ENCODE measurements at places on chromosomes 12 and 14.

DNA sequence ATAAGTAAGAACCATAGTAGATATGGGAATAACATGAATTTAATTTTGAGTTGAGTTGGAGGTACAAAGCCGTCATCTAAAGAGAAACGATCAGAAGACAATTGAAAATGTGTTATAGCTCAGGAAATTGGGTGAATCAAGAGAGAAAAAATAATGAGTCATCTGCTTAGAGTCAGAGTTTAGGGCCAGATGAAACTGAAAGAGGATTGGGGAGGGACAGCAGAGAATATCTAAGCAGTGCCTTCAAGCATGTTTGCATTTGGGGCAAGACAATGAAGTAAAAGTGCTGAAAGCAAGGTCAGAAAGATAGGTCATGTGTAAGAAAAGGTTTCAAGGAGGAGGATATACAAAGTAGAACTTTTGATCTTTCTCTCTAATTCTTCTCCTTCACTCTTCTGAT lies 49.4 kb downstream of the SLC15A5 start:
- DNase-seq = peak; percentile 10

DNA sequence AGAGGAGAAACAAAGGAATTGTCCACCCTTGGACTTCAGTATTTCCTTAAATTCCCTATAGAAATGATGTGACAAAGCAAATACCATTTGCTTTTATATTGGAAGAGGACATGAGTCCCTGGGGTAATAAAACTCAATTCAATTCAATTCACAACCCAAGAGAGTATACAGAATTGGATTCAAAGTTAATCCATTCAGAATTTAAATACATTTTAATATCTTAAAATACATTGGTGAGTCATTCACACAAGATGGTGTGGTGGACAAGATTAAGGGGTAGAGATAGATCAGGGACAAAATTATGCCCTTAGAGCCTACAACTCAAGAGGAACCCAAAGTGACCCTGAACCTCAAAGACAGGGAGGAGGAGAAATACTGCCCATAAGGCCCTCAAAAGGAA lies 495.0 kb upstream of the TMPO start:
- no peak for DNase-seq

- no peak for DNase-seq
Observed at GRCh38 chr12:128872303-128872702, 19.0 kb downstream of the GLT1D1 start.

GRCh38 chr14:30242744-30243143 lies 315.1 kb upstream of the PRKD1 start:
- no peak for DNase-seq

GRCh38 chr12:63302269-63302940 lies 151.4 kb upstream of the AVPR1A start:
- DNase-seq = no peak

DNA sequence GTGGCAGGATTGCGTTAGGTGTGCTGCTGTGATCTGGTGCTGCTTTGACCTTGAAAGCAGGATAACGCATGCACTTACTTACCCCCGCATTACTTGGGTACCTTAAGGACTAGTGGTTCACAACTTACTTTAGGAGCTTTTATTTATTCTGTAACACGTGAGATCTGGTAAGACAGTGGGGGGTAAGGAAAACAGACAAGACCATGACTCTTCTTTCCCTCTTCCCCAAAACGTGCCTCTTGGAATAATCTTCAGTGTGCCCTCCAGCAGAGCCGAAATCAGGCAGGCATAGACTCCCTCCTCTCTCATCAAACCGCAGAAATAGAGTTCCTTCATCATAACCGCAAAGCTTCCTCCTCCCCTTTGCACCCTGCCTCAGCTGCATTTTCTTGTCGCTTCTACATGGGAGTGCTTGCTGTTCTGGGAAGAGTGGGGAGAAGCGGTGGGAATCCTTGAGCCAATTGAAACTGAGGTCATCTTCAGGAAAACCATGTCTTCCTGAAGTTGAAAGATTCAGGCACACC lies 43.4 kb downstream of the RAD52 start:
- no peak for DNase-seq

GRCh38 chr12:53561590-53561953 lies 54.3 kb upstream of the NPFF start:
- DNase-seq = no peak

- peak; percentile 88 for DNase-seq
Observed at GRCh38 chr12:188910-189621, 24.9 kb downstream of the SLC6A12 start.

GRCh38 chr12:131002216-131002631 lies 48.5 kb downstream of the ADGRD1 start:
- peak; percentile 91 for DNase-seq

- DNase-seq = no peak
Observed at GRCh38 chr12:68270358-68270757, 17.0 kb upstream of the IL22 start.

- no peak for DNase-seq
Observed at GRCh38 chr12:85280165-85280983, at the start of gene ALX1. Gene ALX1, plus strand, starts transcription at chr12:85280220. Its CDS starts 42 bp downstream, at chr12:85280262.

DNA sequence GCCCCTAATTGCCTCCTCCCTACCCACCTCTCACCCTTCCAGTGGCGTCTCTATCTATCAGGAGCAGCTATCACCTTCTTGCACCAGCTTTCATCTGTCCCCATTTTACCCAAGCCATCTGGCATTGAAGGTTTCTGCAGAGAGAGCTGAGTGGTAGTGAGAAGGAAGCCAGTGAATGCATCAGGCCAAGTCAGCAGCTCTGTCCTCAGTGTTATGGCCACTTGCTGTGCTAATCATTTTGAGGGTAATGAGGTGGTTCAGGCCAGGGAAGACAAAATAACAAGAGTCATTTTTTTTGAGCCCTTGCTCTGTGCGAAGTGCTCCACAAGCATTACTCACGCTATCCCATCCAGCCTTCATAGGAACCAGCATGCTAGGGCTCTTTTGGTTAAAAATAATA lies 164.7 kb downstream of the SUDS3 start:
- DNase-seq = no peak

DNA sequence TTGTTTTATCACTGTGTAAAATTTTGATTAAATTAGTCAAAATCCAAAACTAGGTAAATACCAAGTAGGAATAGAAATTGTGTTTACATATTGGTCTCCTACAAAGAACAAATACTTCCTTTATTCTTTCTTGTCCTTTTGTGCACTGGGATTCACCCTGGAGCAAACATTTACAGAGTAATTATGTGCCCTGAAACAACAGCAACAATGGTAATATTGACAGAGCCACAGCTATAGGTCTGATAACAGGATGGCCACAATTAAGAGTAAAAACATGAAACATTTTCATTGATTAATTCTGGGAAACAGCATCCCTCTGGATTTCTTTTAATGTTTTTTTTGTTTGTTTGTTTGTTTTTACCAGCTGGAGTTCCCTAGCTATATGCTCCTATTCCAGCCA lies 61.2 kb downstream of the SLC38A6 start:
- no peak for DNase-seq

GRCh38 chr12:55847033-55847432 lies 4.3 kb upstream of the MMP19 start:
- DNase-seq = no peak

- no peak for DNase-seq
Observed at GRCh38 chr12:125634813-125635212, 569.6 kb downstream of the AACS start.

DNA sequence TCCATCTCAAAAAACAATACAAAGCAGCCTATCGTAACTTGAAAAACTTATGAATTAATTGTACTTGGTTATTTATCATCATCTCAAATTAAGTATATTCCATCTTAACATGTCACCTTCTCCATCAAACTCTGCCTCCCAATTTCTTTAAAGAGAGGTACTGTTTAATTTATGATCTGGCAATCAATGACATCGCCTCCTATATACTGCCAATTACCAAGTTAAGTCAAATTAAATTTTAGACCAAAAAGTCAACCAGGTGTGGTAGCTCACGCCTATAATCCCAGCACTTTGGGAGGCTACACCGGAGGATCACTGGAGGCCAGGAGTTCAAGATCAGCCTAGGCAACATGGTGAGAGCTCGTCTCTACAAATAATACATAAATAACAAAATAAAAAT lies 37.7 kb downstream of the HECTD1 start:
- no peak for DNase-seq

DNA sequence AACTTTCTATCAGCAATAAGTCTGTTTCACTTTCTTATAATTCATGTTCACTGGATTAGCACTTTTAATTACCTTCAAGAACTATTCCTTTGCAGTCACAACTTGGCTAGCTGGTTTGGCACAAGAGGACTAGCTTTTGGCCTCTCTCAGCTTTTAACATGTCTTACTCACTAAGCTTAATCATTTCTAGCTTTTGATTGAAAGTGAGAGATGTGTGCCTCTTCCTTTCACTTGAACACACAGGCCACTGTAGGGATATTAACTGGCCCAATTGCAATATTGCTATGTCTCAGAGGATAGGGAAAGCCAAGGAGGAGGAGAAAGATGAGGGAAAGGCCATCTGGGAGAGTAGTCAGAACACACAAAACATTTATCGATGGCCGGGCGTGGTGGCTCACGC lies 92.7 kb downstream of the PRICKLE1 start:
- DNase-seq = no peak

GRCh38 chr12:4293966-4294505 lies 20.5 kb downstream of the CCND2 start:
- no peak for DNase-seq

DNA sequence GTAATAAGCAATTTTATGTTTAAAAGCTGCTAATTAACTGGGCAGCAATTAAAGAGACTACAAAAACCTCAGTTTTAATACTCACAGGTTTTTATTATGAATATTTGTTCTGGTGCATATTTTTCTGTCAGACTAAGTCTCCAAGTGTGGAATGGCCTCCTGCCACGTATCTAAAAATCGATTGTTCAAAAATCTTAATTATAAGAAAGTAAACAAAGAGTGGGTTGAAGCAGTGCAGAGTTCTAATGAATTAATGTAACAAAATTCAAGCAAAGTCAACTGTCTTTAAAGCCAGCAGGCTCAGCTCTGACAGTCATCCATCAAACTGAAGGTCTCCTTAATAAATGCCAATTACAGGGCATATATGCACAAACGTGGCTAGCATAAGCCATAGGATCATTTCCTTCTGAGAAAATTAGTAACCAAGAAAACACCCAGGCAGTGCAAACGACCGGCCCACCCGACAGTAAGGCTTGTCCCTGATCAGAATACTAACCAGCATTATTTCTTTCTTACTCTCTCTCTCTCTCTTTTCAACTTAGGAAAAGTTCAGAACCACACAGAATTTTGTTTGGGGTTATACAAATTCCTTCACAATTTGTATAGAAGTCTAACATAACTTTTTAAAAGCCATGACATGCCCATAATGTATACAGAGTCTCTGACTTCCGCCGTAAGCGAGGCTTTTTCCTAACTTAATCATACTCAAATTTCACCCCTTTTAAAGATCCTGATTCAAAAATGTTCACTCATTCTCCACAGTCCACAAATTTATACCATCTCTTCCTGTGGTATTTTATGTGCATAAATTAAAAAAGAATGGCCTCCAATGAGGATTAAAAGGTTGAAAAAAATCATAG lies 83.8 kb downstream of the SLC25A21 start:
- no peak for DNase-seq

GRCh38 chr12:15584366-15585041 lies 204.7 kb downstream of the EPS8 start:
- DNase-seq = peak; percentile 24

DNA sequence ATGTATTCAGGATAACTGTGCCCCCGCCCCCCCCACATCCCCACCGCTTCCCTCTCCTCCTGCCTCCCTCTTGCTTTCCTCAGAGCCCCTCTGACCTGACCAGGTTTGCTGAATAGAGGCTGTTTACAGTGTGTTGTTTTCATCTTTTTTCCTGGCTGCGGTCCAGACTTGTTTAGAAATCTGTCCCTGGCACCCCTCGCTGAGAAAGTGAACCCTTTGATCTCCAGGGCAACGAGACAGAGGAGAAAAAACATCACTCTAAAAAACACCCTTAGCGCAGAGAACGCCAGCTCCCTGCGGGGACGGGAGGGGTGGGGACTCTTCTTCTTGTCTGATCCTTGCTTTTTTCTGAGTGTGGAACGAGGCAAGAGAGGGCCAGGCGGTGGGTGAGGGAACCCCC lies 22.5 kb downstream of the SDS start:
- DNase-seq = no peak

DNA sequence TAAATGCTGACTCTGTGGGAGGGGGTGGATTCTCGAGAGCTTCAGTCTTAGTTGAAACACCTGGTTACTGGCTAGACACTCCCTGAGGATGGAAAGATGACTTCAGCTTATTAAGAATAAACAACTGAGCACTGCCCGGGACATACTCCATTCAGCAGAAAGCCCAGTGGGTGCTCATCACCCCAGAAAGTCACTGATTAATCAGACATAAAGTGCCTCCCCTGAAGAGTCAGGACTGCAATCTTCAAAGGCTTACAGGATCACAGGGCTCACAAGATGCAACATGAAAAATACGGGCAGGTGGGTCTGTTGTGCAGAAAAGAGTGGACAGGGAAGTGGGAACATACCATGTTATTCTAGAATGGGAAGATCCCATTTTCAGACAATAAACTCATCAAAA lies 207.0 kb downstream of the CALM1 start:
- no peak for DNase-seq

DNA sequence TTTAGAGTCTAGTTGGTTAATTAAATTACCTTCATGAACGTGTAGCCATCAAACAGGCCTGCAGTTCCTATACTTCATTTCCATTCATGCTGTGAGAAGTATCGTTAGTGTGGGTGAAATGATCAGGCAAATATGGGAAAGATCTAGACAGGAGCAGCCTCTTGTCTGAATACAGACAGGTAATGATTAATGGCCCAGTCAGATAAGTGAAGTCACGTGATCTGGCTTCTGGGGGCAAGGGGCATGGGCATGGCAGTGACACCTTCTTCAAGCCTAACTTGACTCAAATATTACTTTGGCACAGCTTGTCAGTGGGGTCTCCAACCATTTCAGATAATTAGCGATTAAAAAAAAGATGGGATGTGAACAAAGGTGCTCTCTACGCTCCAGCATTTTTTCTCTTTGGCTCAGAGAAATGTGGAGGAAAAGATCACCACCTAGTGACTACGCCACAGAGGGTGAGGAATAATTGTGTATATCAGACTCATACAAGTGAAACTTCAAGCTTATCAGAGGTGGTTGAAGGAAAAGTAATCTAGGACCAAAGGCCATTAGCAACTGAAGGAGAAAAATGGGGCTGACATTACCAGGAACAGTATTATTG lies 17.8 kb downstream of the GUCY2C start:
- DNase-seq = no peak

- no peak for DNase-seq
Observed at GRCh38 chr14:21204167-21205025, 48.5 kb upstream of the OR5AU1 start.

GRCh38 chr12:48977290-48978281 lies 536 bp upstream of the WNT1 start:
- peak; percentile 91 for DNase-seq

All from GM13977 (cell line).